ENCODE measurements at places on chromosomes 13 and 19. TPM values are rescaled to one million over a fixed set of nuclear protein-coding genes. Genes with fewer than 3 reads are reported as not detected.

DNA sequence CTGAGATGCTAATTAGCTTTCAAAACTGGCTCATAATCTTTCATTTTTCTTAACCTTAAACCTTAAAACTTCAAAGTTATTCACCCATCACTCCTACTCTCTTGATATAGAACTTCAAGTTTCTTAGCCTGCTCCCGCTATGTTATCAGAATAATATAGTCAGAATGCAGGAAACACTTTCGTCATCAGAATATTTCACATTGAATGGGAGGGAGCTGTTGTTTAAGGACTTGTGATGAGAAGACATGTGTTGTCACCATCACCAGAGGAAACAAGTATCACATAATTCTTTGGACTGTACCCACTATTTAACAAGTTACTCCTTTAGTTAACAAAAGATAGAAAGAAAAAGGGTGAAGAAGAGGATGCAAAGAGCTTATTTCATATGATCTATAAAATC, 65.0 kb upstream of the FNDC3A start:
- DNase-seq: no peak

DNA sequence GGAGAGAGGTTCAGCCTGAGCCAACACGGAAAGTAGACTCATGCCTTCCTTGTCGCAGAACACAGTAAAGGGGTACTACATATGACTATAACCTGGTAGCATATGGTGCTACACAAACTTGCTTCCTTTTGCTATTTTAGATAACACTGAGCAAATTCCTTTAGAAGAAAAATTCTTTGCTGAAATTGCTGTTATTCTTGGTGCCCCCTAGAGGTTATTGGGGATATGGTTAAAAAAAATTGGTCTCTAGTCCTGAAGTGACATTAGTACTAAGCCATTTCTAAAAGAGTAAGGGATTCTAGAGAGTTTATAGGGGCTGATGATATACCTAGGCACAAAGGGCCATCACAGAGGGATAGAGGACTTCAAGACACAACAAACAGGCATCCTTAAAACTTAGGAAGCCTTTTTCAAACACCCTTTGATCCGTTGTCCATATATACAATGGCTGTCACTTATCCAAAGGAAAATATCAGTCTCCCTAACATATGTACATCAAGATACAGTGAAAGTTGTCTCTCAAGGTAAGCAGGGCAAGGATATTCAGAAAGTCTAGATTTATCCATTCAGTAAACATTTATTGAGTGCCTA, 13.9 kb upstream of the HS6ST3 start:
- DNase-seq: no peak

GRCh38 chr13:48249018-48249417, 16.0 kb downstream of the ITM2B start:
- no peak for DNase-seq

ZNF835 gene
- 4.9 TPM for total RNA-seq

Data from testis (tissue), 5 donors.